CD8-positive, alpha-beta T cell (primary cell): ENCODE measurements at places on chromosomes 13 and 19. TPM values are rescaled to one million over a fixed set of nuclear protein-coding genes. Genes with fewer than 3 reads are reported as not detected.

VSTM1 gene
- total RNA-seq: not detected

- DNase-seq: no peak
Observed at GRCh38 chr13:24861617-24862362, 97.8 kb downstream of the RNF17 start.

GRCh38 chr13:34207334-34207733, 389.4 kb downstream of the RFC3 start:
- DNase-seq: no peak

DNA sequence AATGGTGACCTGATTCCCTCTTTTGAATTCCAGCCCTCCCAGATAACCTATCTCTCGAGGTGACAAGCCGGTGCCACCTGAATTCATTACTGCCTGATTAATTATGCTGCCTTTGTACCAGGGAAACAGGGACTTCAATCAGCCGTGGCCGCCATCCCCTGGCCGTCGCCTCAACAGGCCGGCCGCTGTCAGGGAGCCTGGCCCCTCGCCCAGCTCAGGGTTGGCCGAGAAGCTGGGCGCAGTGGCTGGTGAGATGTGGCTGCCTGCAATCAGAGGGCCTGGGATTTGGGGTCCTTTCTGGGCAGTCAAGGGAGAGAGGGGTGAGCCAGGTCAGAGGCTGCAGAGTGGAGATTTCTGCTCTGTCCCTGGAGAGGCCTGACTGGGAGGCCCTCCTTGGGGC, 91.2 kb downstream of the KCTD15 start:
- DNase-seq: no peak

PNMA8A gene
- total RNA-seq: not detected

GRCh38 chr13:58830841-58831240, 1199.3 kb downstream of the PCDH17 start:
- no peak for DNase-seq

- no peak for DNase-seq
Observed at GRCh38 chr19:49700563-49700962, 9.6 kb downstream of the CPT1C start.

PSG11 gene
- total RNA-seq: not detected

RCBTB1 gene
- 12.1 TPM for total RNA-seq

TINCR gene
- total RNA-seq: 1.8 TPM

PRR22 gene
- 3.0 TPM for total RNA-seq

DNA sequence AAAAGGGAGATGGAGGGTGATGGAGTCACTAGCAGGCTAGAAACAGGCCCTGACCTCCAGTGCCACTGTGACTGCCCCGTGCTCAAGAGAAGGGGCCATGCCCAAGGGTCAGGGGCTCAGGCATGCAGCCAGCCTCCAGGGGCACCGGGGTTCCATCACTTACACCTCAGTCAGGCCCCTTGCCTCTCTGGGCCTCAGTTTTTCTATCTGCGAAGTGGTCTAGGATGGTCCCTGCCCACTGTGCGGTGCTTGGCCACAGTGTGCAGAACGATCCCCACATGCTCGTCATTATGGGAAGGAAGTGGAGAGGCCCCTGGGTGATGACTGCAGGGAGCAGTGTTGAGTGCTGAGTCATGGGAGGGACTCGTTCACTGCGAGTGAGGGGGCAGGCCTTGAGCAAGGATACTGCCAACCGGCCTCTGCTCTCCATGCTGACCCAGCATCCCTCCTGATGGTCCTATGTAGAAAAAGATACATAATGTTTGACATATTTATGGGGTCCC, 23.1 kb downstream of the TMED1 start:
- peak; percentile 54 for DNase-seq

GRCh38 chr13:36369268-36370107, 23.3 kb upstream of the SPART start:
- DNase-seq: no peak

- DNase-seq: no peak
Observed at GRCh38 chr19:13040232-13040947, 45.1 kb downstream of the NFIX start.

DNA sequence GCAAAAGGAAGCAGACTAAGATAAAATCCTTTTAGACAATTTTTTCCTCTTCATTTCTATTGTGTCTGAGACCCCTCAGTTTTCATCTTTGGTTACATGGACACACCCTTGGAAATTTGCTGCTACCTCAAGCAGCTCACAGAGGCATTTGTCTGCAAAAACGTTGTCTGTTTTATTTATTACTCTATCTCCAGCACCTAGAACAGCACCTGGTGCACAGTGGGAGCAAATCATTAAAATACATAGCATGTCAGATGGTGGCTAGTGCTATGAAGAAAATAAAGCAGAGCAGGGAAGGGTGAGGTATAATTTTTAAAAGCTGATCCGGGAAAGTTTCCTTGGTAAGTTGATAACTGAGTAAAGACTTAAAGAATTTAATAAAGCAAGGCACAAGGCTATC, 14.3 kb upstream of the FAM124A start:
- DNase-seq: no peak

PNPLA6 gene
- 81.3 TPM for total RNA-seq

C13orf42 gene
- not detected for total RNA-seq

PDS5B gene
- total RNA-seq: 45.6 TPM

GRCh38 chr13:79485014-79485811, 4.3 kb downstream of the NDFIP2 start:
- no peak for DNase-seq

GPR12 gene
- total RNA-seq: not detected

GRCh38 chr19:11324748-11325389, 14.6 kb downstream of the RAB3D start:
- DNase-seq: no peak

DNA sequence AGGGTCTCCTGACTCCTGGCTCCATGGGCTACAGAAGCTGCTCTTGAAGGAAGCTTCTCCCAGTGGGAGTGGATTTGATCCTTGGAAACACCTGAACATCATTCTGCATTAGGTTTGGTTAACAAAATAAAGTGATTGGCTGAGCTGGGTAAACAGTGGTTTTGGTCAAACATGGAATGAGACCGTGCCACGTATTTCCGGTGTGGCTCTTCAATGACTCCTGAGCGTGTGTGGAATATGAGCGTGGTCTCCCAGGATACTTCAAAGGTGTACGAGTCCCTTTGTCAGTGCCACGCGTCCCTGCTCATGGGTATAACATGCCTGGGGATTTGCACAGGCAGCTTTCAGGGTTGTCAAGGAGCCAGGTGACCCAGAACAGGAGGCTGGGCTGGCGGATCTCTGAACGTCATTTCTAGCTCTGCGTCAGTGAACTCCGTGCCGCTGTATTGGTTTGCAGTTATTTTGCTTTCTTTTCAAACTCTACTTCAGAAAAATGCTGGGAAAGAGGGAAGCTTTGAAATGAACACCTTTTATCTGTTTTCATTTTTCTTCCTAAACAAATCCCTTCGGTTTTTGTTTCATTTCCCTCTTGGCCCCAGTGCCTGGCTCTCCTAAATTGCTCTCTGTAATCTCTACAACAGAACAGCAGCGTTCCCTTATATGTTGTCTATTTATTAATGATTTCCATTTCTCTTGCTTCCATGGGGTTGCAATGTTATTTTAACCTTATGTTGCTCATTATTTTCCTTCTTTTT, 26.3 kb upstream of the GJB6 start:
- DNase-seq: no peak

CGB2 gene
- not detected for total RNA-seq

GRCh38 chr19:15259907-15260306, 27.7 kb upstream of the EPHX3 start:
- DNase-seq: no peak

ERF gene
- total RNA-seq: 95.1 TPM

DNA sequence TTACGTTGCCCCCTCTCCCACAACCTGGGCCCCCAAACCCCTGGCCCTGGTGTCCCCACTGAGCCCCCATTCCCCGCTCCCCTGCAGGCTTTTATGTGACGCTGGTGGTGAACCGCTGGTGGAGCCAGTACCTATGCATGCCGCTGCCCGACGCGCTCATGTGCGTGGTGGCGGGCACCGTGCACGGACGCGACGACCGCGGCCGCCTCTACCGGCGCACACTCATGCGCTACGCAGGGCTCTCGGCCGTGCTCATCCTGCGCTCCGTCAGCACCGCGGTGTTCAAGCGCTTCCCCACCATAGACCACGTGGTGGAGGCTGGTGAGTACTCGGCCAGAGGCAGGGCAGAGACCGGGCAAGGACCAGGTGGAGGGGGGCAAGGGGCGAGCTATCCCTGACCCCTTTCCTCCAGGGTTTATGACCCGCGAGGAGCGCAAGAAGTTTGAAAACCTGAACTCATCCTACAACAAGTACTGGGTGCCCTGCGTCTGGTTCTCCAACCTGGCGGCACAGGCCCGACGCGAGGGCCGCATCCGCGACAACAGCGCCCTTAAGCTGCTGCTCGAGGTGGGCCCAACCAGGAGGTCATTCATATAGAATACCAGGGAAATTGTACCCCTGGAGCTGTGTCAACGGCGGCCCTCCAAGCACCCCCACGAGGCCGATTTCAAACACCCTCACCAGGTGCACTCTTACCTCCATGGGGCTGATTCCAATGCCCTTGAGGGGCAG, 3.0 kb downstream of the BEST2 start:
- no peak for DNase-seq

GRCh38 chr19:35134601-35135242, at the start of gene LGI4:
TSS of gene LGI4 (minus strand) at chr19:35135059. CDS start at chr19:35134680, 379 bp downstream.
- DNase-seq: no peak

SIGLEC14 gene
- total RNA-seq: not detected

DNA sequence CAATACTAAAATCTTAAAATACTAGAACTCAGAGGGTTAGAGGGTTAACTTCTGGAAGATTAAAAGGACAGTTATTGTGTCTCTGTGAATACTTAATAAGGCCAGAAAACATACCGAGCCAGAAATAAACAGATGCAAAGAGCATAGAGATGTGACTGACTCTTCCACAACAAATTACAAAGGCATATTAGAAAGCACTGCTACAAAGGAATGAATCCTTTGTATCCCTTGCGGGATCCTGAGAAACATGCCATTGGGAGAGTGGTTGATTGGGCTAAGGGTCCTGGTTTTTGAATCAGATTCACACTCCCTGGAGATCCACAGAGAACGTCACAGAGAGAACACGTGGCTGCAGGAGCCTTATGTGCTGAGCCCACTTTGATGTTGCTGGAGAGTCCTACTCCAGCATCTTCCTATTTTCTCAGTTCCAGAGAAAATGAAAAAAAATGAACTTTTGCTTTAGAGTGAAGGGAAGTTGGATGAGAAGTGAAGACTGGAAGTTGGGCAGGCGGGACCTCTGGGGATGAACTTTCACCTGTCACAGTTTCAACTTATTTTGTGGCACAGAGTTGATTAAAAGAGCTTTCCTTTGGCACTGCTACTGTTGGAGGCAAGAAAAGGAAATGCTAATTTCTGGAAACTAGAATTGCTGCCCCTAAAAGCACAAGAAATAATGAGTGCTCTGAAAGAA, 309.9 kb downstream of the DCT start:
- no peak for DNase-seq

PLEKHF1 gene
- total RNA-seq: 34.1 TPM

HCST gene
- 114 TPM for total RNA-seq

GRCh38 chr13:28526876-28527275, 31.9 kb upstream of the FLT1 start:
- DNase-seq: no peak

NHLRC3 gene
- total RNA-seq: 8.2 TPM

ZNF844 gene
- total RNA-seq: 14.6 TPM

DNA sequence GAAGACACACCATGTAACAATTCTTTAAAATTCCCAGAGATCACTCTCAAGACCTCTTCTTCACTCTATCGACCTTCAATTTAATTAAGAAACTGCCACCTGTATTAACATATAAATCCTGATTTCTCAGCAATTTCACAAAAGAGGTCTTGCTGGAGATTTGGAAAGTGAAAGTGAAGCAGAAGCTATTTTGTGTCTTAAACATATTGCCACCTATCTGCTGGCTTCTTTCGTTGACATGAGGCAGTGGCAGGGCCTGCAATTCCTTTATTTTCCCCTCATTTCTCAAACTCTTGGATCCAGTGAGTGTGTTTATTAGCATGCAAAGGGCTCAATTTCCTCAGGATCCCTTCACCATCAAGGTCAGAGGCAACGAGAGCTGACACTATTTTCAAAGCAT, 780.2 kb upstream of the SLITRK1 start:
- DNase-seq: no peak

- DNase-seq: no peak
Observed at GRCh38 chr19:41233748-41234240, 14.8 kb downstream of the AXL start.
